ENCODE measurements at places on chromosomes 5 and 9. TPM values are rescaled to one million over a fixed set of nuclear protein-coding genes. Genes with fewer than 3 reads are reported as not detected.

PCDHAC1 gene
- 1.8 TPM for total RNA-seq

SEMA6A gene
- total RNA-seq: 0.10 TPM

NPR3 gene
- 15.3 TPM for total RNA-seq

IFNA21 gene
- total RNA-seq: not detected

PDE6A gene
- 0.24 TPM for total RNA-seq

ZNF462 gene
- total RNA-seq: 3.3 TPM

EMB gene
- 5.8 TPM for total RNA-seq

CYLC2 gene
- not detected for total RNA-seq

SURF6 gene
- 24.1 TPM for total RNA-seq

STPG3 gene
- not detected for total RNA-seq
